ENCODE measurements at places on chromosomes 3 and 15. TPM values are rescaled to one million over a fixed set of nuclear protein-coding genes. Genes with fewer than 3 reads are reported as not detected.

CCDC39 gene
- total RNA-seq, result not detected

SERP1 gene
- 102 TPM for total RNA-seq

DOCK3 gene
- 1.5 TPM for total RNA-seq

ADAMTSL3 gene
- not detected for total RNA-seq

CHDH gene
- 0.91 TPM for total RNA-seq

FANCD2OS gene
- not detected for total RNA-seq

IQCH gene
- total RNA-seq, result 0.88 TPM

DNA sequence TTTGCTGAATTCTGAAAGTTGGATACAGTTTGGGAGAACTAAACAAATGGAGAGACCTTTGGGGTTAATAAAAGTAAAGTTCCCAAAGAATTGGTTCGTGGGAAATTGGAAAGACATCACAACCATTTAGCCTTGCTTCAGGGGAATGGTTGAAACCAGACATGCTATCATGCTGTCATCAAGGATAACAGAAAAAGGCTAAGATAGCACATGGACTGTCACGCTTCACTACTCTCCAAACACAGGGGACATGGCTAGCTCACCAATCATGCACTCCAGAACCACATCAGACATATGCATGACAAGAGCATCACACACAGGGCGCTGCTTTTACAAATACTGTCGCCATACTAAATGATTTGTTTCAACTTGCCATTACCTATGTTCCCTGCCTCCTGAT, 671.7 kb upstream of the ROBO1 start:
- H3K36me3 ChIP-seq, result no peaks in the 10 kb centered on the region
- no peak overlapping the region for H3K27ac ChIP-seq
- no peak for DNase-seq
- H3K4me3 ChIP-seq, result no peak overlapping the region
- no peaks in the 10 kb centered on the region for H3K27me3 ChIP-seq

DNA sequence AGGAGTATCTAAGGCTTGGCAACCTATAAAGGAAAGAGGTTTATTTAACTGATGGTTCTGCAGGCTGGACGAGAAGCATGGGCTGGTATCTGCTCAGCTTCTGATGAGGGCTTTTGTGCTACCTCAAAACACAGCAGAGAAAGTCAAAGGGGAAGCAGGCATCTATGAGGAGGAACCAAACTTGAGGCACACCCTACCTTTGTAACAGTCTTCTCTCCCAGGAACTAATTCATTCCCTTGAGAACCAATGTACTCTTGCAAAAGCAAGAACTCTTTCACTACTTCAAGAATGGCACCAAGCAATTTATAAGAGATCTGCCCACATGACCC, 109.0 kb downstream of the CGGBP1 start:
- no peak overlapping the region for H3K27ac ChIP-seq
- no peaks in the 10 kb centered on the region for H3K36me3 ChIP-seq
- H3K4me1 ChIP-seq, result no peaks in the 10 kb centered on the region
- no peak overlapping the region for H3K4me3 ChIP-seq

- H3K4me3 ChIP-seq, result no peak overlapping the region
- H3K36me3 ChIP-seq, result no peaks in the 10 kb centered on the region
- no peak overlapping the region for H3K27ac ChIP-seq
- H3K4me1 ChIP-seq, result no peaks in the 10 kb centered on the region
- peaks cover 35% of the 10 kb centered on the region for H3K27me3 ChIP-seq
- DNase-seq, result no peak
Observed at GRCh38 chr3:14806641-14807263, 12.0 kb upstream of the FGD5 start.

- no peaks in the 10 kb centered on the region for H3K4me1 ChIP-seq
- no peak overlapping the region for H3K27ac ChIP-seq
- H3K27me3 ChIP-seq, result no peaks in the 10 kb centered on the region
- DNase-seq, result no peak
- H3K36me3 ChIP-seq, result no peaks in the 10 kb centered on the region
Observed at GRCh38 chr3:117700573-117701360, 991.2 kb downstream of the TUSC7 start.

DNA sequence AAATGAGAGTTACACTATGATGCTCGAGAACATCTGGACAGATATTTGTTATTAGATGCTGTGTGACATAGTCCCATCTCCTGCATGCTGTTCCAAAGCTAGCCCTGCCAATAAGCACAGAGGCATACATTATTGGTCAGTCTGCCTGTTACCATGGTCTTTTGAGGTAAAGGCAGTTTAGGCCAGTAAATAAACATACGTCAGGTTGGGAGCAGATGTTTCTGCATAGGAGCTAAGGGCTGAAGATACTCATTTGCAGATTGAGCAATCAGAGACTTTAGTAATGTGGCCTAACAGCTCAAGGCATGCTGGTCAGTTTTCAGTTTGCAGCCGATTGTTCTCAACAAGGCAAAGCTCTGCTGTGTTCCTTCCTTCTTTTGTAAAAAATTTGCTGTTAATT, 192.9 kb downstream of the ADAMTSL3 start:
- DNase-seq, result no peak
- H3K36me3 ChIP-seq, result no peaks in the 10 kb centered on the region
- no peak overlapping the region for H3K4me3 ChIP-seq
- no peaks in the 10 kb centered on the region for H3K4me1 ChIP-seq

DNA sequence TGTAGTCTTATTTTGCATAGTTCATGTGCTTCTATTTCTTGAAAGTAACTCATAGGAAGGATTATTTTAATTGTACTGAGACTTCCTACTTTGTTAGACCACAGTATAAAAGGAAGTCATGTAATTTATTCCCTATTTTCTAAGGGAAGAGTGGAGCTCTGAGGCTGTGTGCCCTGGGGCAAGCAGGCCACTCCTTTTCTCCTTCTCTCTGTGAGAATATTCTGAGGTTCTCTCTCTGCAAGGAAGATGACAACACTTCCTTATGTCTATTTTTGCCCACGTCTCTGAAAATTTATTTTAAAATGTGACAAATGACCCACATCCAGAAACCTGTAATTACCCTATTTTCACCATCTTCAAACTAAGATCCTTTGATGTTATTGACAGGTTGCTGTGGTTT, 11.0 kb downstream of the KCTD6 start:
- no peak overlapping the region for H3K27ac ChIP-seq
- no peak overlapping the region for H3K4me3 ChIP-seq
- H3K36me3 ChIP-seq, result peaks cover 12% of the 10 kb centered on the region
- DNase-seq, result no peak

DNA sequence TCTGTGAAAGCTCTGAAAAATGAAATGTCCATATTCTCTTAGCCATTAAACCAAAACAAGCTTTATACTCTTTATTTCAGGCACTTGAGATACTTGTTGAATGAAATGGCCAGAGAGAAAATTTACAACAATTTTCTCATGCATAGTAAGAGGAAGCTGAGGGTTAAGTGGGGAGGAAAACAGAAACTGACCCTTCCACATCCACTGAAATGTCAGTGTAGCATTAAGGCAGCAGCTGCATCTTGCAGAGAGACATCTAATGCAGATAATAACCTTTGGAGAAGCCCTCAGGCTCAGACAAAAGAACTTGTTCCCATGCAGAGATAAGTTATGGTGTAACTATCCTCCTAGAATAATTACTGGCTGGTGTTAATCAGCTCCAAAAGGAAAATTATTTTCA, 34.0 kb downstream of the ZDHHC23 start:
- peaks cover 1% of the 10 kb centered on the region for H3K36me3 ChIP-seq

GRCh38 chr3:80733522-80734176, 965.9 kb upstream of the ROBO1 start:
- H3K27me3 ChIP-seq, result no peaks in the 10 kb centered on the region
- no peak overlapping the region for H3K27ac ChIP-seq
- H3K4me3 ChIP-seq, result no peak overlapping the region
- no peak for DNase-seq
- no peaks in the 10 kb centered on the region for H3K36me3 ChIP-seq

- DNase-seq, result no peak
- no peak overlapping the region for H3K4me3 ChIP-seq
- H3K27me3 ChIP-seq, result peaks cover 3% of the 10 kb centered on the region
Observed at GRCh38 chr3:56320883-56321282, 147.4 kb downstream of the ERC2 start.

GRCh38 chr15:71080705-71081104, 34.6 kb upstream of the THSD4 start:
- H3K27me3 ChIP-seq, result peaks cover 2% of the 10 kb centered on the region
- DNase-seq, result no peak
- H3K4me3 ChIP-seq, result no peak overlapping the region
- H3K27ac ChIP-seq, result no peak overlapping the region
- H3K4me1 ChIP-seq, result no peaks in the 10 kb centered on the region
- H3K36me3 ChIP-seq, result no peaks in the 10 kb centered on the region

- no peaks in the 10 kb centered on the region for H3K36me3 ChIP-seq
- no peak overlapping the region for H3K27ac ChIP-seq
- H3K27me3 ChIP-seq, result peaks cover 27% of the 10 kb centered on the region
- no peak for DNase-seq
- H3K4me1 ChIP-seq, result peaks cover 19% of the 10 kb centered on the region
Observed at GRCh38 chr15:101004500-101004899, 85.3 kb downstream of the LRRK1 start.

DNA sequence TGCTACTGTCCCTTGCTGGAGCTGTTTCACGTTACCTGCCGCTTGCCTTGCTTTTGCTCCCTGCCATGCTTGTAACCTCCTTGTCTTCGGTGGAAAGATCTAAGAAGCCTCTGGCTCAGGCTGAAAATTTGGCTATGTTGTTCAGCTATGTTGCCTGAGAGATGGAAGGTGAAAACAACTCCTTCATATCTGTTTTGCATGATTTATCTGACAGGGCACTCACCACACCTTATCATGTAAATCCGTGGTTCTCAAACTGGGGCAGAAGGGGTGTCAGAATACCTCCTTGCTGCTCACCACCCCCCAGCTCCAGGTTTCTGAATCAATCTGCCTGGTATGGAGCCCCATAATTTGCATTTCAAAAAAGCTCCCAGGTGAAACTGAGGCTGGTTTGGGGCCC, 6.5 kb upstream of the CORO2B start:
- DNase-seq, result no peak
- no peak overlapping the region for H3K4me3 ChIP-seq
- no peak overlapping the region for H3K27ac ChIP-seq
- peaks cover 40% of the 10 kb centered on the region for H3K27me3 ChIP-seq
- no peaks in the 10 kb centered on the region for H3K36me3 ChIP-seq

DNA sequence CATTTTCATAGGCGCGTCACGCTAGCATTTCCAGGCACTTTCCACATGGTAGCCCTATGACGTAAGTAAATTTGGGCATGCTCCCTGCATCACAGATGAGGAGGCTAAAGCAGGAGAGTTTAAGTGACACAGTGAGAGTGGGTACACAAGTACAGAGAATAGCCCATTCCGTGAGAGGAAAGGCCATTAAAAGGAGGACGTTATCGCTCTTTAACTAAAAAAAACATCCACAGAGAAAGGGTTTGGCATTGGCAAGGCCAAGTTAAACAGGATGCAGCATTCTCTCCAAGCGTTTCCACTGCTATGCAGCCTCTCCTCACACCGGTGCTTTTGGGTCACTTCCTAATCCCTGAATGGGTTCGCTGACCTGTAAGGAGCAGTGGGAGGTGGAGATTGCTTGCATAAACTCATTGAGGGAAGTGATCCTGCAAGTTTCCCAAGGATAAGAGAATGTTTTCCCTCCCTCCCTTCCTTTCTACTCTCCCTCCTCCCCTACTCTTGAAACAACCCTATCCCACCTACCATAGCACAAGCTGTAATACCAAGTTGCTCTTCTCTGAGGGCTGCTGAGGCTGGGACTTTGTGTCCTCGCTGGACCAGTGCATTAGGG, 147.7 kb downstream of the VGLL4 start:
- H3K36me3 ChIP-seq, result peaks cover 9% of the 10 kb centered on the region
- H3K27me3 ChIP-seq, result no peaks in the 10 kb centered on the region
- H3K27ac ChIP-seq, result no peak overlapping the region

DNA sequence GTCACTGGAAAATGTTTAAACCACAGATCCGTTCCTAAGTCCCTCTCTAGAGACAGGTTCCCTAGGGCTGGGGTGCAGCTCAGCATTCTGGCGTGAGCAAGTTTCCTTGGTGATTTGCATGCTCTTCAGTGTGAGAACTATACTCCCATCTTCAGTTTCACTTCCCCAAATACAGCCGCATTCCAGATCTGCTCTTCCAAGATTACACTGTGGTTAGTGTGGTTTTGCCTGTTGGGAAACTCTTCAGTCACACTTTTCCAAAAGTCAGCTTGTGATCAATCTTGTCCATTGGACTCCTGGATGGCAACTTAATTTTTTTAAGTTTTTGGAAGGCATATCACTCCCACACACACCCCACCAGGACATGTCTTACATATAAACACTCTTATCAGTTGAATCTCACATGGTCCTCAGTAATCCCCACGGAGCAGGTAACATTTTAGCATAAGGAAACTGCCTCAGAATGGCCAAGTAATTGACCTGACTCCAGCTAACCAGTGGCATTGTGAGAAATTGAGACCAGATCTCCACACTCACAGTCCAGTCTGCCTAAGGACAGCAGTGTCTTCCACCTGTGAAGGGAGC, 33.5 kb upstream of the PTPN23 start:
- no peaks in the 10 kb centered on the region for H3K4me1 ChIP-seq
- H3K4me3 ChIP-seq, result no peak overlapping the region
- H3K36me3 ChIP-seq, result peaks cover 11% of the 10 kb centered on the region
- H3K27me3 ChIP-seq, result no peaks in the 10 kb centered on the region

DNA sequence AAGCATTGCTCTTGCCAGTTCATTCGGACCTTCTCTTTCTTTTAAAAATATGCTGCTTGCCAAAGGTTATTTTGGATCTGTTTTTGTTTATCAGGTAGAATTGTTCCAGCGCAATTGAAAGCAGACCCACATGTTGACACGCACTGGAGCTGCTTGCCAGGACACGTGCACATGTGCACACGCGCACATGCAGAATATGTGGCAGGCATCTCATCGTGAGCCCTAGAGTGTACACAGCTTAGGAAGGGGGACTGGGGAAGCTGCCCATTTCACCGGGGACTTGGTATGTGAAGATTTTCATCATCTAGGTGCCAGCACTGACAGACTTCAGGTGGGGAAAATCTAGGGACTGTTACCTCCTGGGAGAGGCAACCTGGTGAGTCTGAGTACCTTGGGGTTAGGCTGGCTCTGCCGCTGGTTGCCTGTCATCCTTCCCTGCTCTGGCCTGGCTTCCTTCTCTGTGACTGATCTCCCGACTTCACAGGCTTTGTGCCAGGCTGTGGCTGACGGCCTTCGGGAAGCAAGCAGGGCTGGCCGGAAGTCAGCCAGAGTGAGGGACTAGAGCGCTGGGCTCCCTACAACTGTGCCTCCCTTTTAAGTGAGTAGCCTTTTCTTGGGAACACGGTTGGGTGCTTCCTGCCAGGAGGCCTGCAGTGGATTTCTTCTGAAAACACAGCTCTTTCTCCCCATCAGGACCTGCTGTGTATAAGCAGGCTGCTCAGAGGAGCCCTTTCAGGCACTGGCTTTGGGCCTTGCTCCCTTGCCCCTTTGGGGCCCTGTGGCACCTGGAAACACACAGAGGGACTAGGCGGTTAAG, 129.3 kb downstream of the EEFSEC start:
- H3K4me3 ChIP-seq, result no peak overlapping the region
- H3K27ac ChIP-seq, result no peak overlapping the region
- H3K27me3 ChIP-seq, result no peaks in the 10 kb centered on the region
- H3K36me3 ChIP-seq, result no peaks in the 10 kb centered on the region

DNA sequence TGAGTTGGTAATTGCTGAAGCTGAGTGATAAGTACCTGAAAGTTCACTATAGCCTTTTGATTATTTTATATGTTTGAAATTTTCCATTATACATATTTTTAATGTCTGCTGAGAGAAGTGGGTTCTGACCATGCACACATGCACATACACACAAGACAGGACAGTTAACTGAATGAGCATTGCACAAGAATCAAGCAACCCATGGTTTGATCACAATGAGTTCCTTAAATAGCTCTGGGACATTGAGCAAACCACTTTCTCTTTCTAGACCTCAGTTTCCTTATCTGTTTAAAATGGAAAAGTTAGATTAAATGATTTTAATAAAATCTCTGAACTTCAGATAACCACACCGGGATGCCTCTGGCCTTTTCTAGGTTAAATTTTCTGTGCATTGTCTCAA, 26.7 kb downstream of the SNTN start:
- H3K4me3 ChIP-seq, result no peak overlapping the region
- no peak overlapping the region for H3K27ac ChIP-seq
- H3K36me3 ChIP-seq, result no peaks in the 10 kb centered on the region
- H3K27me3 ChIP-seq, result peaks cover 2% of the 10 kb centered on the region
- H3K4me1 ChIP-seq, result no peaks in the 10 kb centered on the region
